ENCODE measurements at places on chromosomes 7 and 10.

DNA sequence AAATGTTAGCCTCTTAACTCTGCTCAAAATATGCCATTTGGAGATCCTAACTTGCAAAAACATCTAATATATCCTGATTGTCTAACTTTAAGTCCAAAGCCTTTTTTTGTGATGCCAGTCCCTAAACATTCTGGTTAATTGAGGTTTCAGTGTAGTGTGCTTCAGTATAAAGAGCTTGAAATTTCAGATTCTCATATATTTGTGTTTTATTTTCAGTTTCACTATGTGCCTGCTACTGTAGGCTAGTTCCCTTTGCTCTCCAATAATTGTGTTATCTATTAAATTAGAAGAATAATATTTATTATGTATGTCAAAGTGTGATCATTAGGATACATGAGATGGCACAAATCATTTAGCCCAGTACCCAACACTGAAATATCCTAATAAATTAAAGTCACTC is 1361.2 kb downstream of the XPNPEP1 start:
- no peak for DNase-seq

GRCh38 chr10:100391163-100392002 is 44.4 kb downstream of the SCD start:
- no peak for DNase-seq

- no peak for DNase-seq
Measured at GRCh38 chr10:112258407-112258806, 24.8 kb upstream of the TECTB start.

DNA sequence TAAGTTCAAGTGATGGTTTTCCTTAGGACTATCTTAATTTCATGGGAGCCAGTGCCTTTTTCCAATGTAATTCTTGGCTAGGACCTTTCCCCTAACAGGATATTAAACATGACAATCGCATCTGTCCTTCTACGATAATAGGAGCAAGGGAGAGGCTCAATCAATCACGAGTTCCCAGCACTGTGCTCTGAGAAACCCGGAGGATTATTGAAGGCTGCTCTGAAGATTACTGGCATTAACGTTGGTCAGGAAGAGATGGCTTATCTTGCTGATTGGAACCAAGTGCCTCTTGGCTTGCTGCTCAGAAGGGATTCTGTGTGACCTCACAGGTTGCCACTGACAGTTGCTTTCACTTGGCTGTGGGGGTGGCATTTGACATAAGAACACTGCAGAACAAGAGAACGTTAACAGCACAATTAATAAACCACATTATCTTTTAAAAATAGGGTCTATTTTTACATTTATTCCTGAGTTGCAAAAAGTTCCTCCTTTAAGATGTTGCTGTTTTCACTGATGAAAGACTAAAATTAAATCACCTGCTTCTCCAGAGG is 252.1 kb upstream of the TAC1 start:
- no peak for DNase-seq

DNA sequence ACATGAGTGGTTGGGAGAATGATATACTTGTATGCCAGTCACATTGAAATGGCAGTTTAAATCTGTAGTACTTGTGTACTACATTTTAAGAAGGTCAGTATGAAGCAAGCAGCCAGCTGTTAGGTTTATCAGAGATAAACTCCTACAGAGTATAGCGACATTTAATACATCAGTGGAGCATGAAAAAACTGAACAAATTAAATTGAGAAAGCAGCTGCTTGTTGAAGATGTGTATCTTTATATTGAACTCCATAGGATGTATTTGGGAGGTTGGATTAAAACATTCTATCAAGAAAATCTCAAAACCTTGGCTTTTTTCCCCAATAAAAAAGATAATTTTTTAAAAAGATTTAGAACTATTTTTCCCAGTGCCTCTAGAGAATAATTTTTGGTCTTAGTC is 47.8 kb downstream of the PHF14 start:
- DNase-seq = no peak

DNA sequence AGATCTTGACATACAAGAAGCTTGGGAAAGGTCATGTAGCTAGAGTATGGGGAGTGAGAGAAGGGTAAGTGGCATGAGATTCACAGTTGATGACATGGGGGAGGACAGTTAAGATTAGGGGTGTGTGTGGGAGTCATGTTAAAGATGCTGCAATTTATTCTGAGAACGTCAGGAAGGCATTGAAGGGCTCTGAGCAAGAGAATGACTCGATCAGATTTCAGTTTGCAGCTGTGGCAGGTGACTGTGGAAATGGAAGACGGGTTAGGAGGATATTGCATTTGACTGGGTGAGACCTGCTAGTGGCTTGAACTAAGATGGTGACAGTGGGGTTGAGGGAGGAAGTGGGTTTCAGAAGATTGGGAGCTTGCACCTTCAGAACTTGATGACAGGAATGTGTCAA is 5.6 kb downstream of the CDC123 start:
- DNase-seq = no peak

DNA sequence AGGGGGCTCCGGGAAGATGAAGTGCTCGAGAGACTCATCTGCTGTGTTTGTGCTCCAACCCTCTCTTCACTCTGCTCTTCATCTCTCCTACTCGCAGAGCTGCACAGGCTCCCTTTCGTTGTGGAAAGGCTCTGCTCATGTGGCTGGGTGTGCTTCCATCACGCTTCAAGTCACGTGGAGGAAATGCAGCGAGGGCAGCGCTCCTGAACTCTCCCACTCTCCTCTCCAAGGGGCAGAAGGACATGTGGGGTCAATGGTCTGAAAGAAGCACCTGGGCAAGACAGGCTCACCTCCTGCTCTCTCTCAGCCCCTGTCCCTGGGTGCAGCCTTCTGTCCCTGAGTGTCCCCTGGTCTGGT is 72.6 kb downstream of the USP6NL start:
- no peak for DNase-seq

GRCh38 chr7:136210079-136210478 is 232.9 kb upstream of the MTPN start:
- DNase-seq = no peak

DNA sequence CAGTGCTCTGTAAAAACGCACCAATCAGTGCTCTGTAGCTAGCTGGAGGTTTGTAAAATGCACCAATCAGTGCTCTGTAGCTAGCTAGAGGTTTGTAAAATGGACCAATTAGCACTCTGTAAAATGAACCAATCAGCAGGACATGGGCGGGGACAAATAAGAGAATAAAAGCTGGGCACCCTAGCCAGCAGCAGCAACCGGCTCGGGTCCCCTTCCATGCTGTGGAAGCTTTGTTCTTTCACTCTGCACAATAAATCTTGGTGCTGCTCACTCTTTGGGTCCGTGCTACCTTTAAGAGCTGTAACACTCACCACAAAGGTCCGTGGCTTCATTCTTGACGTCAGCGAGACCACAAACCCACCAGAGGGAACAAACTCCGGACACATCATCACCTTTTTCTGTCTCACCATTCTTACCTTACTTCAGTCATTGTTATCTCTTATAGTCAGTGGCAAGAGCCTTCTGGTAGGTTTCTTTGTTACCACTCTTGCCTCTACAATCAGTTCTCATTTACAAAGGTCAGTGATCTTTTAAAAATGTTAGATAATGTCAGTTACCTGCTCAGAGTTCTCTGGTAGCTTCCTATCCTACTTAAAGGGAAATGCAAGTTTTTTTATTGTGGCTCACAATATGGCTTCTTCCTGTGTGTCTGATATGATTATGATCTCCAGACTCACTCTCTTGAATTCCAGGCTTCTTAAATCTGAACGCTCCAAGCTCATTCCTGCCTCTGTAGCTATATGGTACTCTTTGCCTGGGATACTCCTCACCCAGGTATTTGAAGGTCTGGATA is 4.5 kb downstream of the STAM start:
- DNase-seq = no peak

DNA sequence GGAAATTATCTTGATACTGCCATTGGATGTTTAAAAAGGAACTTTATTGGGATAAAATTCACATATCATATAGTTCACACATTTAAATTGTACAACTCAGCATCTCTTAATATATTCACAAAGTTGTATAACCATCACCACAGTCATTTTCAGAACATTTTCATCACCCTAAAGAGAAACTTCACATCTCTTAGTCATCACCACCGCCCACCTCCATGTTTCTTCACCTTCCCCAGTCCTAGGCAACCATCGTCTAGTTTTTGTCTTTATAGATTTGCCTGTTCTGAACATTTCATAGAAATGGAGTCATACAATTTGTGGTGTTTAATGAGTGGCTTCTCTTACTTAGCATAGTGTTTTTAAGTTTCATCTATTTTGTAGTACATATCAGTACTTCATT is 96.6 kb downstream of the ANKRD30A start:
- DNase-seq = no peak

- no peak for DNase-seq
Measured at GRCh38 chr7:79063019-79063698, 390.3 kb downstream of the MAGI2 start.

- no peak for DNase-seq
Measured at GRCh38 chr10:79128241-79128922, 59.6 kb downstream of the ZMIZ1 start.

- DNase-seq = no peak
Measured at GRCh38 chr10:18649364-18649959, 1.9 kb downstream of the NSUN6 start.

- DNase-seq = no peak
Measured at GRCh38 chr10:131831561-131831960, 69.2 kb upstream of the PPP2R2D start.

- no peak for DNase-seq
Measured at GRCh38 chr7:105315357-105315756, 73.4 kb downstream of the SRPK2 start.

GRCh38 chr7:90155206-90155605 is 937 bp downstream of the STEAP1 start:
- DNase-seq = no peak

DNA sequence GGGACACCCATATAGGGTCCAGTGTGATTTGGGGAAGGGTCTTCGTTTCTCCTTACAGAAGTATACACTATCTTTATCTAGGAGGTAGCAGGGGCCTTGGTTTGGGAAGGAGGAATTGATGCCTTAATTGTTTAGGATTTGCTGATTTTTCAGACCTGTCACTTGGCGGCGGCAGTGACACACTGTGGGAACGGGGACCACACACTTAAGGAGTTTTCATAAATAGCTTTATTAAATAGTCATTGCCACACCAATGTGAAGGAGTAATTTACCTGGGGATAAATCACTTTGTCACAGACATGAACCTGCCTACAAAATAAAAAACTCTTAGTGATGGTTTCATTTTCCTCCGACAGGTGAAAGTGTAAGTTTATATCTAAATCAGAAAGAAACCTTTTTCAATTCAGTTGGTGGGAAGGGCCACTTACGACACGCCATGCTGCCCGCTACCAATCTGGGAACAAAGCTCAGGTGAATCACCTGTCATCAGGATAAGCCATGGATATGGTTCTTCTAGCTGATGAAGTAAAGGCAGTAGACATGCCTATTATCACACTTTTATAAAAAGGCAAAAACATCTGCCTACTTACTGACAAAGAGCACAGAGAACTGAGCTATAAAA is 12.3 kb upstream of the ENO4 start:
- DNase-seq = no peak

DNA sequence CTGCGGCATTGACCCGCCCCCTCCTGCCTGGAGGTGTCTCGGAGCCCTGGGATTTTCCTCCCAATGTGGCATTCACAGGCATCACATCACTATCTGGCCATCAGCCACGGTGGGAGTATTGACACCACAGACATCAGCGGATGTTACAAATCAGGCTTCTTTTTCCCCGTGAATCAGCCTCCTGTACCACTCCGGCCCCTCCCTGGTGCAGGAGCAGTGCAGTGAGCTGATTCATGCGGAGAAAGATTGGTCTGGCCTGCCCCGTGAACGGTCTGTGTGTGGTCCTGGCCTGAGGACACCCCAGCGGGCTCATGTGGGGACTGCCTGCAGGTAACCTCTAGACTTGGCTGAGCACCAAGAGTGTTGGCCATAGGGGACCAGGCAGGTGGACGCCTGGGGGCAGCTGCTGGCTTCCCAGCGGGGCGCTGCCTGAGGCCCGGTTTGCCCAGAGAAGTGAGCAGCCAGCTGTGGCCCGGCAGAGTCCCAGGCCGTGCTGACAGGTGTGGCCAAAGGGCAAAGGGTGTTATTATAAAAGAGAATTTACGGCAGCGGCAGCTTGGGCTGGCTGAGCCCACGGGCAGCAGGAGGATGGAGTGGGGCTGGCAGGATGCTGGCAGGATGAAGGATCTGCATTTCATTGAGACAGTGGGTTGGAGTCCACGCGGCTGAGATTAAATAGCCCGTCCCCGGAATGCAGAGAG is 32.1 kb upstream of the GNA12 start:
- DNase-seq = peak; percentile 47

- no peak for DNase-seq
Measured at GRCh38 chr10:120508393-120508792, 51.4 kb downstream of the PLPP4 start.

GRCh38 chr7:19930051-19930450 is 156.6 kb upstream of the TMEM196 start:
- DNase-seq = no peak

DNA sequence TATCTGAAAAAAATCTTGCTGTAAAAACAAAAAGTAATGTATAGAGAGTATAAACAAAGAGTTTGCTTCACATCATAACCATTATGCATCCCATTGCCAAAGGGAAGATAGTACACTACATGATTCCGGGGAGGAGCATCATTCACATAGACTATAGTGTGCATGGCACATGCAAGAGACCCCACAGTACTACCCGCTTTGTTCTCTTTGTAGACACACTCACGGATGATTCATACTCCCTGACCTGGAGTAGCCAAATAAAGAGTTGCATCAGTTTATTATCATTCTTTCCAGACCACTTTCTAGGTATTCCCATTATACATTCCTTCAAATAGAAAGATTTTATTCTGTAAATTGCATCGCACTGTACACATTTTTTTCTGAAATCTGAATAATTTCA is 356.9 kb downstream of the PCDH15 start:
- no peak for DNase-seq

DNA sequence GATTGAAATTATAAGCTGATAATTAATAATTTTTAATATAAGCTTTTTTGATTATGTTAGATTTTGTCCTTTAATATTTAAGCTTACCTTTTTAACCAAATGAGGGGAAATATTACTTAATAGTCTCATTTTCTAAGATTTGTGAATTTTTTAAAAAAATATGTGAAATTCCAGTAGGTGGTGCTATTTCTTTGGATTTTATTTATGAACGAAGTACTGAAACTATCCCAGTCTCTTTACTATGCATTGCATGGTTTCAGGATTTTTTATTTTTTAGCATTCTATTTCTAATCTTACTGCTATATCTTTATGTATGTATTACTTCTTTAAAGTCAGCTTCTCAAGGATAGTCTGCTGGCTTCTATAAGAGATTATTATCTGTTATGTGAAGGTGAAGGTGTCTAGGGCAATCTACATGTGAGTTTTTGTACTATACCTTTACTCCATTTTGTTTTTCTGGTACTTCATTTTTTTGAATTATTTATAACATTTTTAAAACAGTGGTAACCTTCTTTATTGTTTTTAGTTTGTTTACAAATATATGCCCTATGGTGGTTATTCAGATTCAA is 78.3 kb downstream of the ATRNL1 start:
- no peak for DNase-seq

DNA sequence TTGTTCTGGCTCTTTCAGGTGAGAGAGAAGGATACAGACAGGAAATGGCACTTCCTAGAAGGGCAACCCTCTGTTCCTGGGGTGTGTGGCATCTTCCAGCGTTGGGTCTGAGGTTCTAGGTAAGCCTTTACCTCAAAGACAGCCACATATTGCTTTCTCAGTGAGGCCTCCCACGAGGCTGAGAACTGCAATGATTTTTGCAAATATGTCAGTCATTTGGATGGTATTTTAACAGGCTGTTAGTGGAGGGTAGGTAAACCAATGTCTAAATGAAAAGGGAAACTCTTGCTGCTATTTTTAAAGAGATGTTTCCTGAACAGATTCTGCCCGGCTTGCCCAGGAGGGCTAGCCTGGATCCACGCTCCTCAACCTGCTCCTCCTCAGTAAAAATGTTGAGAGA is 240.3 kb upstream of the KLF6 start:
- no peak for DNase-seq

- DNase-seq = no peak
Measured at GRCh38 chr10:131344747-131345146, 33.2 kb upstream of the TCERG1L start.

Measured in right kidney (tissue), 9 donors.